ENCODE measurements at places on chromosomes 16 and 17.

DNA sequence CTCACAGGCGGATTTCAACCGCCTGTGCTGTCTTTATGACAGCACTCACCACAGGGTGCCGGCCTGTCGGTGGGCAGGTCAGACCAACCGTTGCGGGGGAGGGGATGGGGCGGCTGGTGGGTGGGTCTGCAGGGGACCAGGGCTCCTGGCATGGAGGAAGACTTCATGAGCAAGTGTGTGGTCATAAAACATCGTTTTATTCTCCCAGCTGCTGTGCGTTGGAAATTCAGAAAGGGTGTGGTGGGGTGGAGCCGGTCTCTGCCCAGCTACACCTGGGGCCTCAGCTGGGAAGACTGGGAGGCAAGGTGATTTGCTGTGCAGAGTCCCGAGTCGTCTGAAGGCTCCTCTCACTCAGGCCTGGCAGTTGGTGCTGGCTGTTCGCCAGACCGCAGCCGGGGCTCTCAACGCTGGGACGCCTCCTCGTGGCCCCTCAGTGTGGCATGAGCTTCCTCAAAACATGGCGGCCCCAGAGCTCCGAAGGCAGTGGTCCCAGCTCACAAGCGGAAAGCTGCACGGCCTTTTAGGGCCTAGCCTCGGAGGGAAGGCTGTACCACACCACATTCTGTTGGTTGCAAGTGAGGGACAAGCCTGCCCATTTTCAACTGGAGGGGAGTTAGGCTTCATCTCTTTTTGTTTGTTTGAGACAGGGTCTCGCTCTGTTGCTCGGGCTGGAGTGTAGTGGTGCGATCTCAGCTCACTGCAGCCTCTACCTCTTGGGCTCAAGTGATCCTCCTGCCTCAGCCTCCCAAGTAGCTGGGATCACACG lies 45.8 kb upstream of the GSE1 start:
- peak; percentile 79 for DNase-seq

DNA sequence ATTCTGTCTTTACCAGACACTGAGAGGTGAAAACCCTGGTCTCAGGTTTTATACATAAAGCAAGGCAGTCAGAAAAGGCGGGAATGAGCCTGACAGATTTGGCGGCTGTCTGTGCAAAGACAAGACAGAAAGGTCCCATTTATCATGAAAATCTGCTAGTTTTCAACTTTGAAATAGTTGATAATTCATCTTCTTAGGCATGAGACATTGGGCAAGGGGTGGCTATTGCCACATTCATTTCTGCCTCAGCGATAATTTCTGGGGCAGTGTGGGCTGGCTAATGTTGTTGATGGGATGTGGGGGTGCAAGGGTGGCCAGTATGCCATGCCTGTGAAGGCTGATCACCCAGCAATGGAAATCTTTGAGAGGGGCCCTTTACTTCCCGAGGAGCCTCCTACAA lies 173.8 kb upstream of the RPH3AL start:
- no peak for DNase-seq

DNA sequence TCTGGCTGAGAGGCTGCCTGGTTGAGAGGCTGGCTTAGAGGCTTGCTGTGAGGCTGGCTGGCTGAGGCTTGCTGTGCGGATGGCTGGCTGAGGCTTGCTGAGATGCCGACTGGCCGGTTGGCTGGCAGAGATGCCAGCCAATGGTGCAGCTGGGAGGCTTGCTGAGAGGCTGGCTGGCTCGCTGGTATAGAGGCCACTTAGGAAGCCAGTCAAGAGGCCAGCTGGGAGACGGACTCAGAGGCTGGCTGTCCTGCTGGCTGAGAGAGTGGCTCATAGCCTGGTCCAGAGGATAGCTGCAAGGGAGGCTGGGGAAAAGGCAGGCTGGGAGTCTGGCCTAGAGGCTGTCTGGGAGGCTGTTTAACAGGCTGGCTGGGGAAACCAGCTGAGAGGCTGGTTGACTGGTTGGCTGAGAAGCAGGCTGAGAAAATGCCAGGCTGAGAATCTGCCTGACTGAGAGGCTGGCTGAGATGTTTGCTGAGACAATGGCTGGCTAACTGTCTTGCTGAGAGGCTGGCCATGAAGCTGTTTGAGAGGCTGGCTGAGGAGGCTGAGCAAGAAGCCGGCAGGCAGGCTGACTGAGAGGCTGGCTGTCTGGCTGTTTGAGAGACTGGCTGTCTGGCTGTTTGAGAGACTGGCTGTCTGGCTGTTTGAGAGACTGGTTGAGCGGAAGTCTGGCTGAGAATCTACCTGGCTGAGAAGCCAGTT lies 37.5 kb upstream of the ACSM2B start:
- DNase-seq: no peak

GRCh38 chr17:17684906-17685774 lies 3.9 kb downstream of the RAI1 start:
- DNase-seq: no peak

DNA sequence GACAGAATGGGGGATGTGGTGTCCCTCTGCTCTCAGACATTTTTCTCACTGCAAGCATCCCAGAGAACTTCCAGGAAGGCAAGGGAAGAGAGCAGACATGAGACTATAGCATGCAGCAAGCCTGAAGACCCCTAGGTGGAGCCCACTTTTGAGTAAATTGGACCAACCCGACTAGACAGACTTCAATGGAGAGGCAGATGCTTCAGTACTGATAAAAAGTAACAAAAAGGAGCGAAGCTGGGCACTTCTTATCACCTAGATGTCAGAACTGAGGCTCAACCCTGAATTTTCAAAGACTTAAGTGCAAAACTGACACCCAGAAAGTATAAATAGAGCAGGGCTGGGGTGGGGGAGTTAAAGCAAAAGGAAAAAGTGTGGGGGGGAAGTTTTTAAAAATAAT lies 130.8 kb downstream of the PMP22 start:
- no peak for DNase-seq

DNA sequence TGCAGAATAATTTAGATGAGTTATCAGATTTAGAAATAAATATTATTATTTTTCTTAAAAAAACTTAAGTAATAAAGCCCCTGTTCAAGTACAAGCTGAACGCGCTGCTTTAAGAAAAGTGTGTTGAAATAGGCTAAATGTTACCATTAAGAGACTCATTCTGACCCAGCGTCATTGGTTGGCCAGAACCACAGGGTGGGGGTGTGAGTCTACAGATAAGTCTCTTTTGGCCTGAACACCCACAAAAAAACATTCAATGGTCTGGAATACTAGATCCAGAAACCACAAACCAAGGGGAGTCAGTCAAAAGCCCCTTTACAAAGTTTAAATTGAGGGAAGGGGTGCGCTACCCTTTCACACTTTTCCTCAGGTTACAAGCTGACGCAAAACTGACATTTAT lies 776.1 kb downstream of the KCNJ2 start:
- DNase-seq: peak; percentile 9

DNA sequence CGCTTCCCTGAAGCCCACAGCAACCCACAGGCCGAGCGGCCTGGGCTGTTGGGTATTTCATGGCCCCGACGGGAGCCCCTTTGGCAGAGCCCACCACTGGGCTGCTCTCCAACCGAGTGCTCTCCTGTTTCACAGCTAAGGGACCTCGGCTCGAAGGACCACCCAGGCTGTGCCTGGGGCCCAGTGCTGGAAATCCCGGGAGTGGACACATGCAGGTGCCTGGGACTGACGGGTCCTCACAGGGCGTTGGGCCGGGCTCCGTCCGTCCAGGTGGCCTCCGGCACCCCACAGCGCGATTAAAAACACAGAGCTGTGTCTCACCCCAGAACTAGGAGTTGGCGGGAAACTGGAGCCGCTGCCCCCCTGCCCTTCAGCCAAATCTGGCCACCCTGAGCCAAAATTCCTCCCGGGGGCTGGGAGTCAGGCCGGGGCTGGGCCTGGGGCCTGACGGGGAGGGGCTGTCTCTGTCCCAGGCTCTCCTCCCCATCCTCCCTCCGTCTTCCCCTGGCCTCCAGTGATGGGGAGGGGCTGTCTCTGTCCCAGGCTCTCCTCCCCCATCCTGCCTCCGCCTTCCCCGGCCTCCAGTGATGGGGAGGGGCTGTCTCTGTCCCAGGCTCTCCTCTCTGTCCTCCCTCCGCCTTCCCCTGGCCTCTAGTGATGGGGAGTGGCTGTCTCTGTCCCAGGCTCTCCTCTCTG lies 14.1 kb downstream of the UTS2R start:
- no peak for DNase-seq

- DNase-seq: peak; percentile 15
Measured at GRCh38 chr16:79212114-79212791, 388.3 kb downstream of the MAF start.

DNA sequence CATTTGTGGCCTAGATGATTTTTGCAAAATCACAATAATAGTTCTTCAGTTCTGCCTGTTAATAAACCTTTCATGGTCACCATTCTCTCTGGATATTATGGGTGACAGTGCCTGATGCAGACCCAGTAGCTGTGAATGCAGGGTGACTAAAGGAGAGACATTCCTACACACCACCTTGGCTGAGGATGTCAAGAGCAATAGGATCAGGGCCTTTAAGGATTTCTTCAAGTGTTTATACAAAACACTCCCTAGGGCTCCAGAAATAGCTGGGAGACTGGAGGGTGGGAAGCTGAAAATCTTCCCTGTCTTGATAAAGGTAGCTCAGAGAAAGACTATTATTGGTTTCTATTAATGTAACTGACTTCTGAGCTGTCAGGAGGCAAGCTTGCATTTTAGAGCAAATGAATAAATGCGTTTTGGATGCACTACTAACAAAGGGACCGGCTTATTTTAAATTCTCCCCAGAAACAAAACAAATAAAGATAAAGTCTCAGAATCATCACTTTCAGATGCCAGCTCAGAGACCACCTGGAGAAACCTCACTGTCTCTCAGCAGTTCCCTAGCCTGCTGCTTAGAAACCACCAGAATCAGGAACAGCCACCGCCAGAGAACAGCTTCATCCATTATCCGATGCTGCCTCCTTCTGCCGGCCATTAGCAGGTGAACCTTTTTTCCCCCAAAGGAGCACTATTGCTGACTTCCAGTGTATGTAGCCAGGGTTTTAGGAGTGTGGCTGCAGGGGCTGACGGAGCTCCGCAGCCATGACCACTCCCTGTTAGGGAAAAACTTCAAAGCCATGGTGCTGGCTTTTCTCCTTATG lies 171.4 kb upstream of the DYNLRB2 start:
- DNase-seq: peak; percentile 81

DNA sequence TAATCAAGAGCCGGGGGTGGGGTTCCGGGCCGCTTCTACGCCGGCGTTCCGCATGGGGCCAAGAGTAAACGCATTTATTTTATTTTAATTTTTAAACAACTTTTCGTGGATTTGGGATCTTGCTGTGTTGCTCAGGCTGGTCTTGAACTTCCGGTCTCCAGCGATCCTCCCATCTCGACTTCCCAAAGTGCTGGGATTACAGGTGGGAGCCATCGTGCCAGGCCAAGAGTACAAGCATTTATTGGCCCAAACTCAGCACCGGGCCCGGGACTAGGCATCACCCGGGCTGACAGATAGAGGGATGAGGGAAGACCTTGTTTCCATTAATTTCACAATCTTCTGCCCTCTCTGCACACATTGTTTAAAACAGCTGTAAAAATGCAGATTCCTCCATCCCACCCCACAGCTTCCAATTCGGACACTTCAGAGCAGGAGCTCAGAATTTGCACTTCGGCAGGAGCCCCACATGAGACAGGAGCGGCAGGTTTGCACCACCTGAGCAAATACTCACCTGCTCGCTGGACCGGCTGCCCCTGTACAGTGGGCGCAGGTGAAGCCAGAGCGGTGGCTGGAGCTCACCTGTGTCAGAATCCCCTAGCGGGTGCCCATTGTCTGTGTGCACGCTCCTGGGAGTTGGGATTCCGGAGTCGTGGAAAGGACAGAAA lies 663 bp upstream of the GINS2 start:
- peak; percentile 53 for DNase-seq

DNA sequence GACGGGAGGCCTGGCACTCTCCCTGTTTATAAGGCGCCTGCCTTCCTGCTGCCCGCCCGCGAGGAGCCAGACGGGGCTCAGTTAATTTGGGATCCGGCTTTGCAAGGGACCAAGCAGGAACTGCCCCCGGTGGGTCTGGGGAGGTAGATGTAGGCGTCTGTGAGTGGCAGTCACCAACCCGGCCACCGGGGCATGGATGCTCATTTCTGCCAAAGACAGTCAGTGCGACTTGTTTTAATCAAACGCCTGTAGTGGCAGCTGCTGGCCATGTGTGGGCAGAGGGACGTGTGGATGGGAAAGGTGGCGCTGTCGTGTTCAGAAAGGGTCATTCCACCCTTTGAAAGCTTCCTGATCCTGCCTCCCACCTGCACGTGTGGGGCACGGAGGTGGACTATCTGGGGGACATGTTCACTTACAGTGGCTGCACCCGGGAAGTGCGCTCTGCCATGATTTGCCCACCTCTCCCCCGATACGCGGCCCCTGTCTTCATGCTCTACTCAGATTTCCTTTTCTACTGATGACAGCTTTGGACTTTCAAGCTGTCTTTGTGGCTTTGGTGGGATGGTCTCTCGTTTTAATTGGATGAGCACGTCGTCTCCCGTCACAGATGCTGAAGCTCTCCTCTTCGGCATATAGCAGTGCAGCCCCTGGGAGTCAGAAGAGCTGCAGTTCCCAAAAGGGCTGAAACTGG lies 60.3 kb upstream of the CIBAR2 start:
- DNase-seq: peak; percentile 65

- peak; percentile 73 for DNase-seq
Measured at GRCh38 chr17:9308069-9308468, 267.6 kb downstream of the STX8 start.

DNA sequence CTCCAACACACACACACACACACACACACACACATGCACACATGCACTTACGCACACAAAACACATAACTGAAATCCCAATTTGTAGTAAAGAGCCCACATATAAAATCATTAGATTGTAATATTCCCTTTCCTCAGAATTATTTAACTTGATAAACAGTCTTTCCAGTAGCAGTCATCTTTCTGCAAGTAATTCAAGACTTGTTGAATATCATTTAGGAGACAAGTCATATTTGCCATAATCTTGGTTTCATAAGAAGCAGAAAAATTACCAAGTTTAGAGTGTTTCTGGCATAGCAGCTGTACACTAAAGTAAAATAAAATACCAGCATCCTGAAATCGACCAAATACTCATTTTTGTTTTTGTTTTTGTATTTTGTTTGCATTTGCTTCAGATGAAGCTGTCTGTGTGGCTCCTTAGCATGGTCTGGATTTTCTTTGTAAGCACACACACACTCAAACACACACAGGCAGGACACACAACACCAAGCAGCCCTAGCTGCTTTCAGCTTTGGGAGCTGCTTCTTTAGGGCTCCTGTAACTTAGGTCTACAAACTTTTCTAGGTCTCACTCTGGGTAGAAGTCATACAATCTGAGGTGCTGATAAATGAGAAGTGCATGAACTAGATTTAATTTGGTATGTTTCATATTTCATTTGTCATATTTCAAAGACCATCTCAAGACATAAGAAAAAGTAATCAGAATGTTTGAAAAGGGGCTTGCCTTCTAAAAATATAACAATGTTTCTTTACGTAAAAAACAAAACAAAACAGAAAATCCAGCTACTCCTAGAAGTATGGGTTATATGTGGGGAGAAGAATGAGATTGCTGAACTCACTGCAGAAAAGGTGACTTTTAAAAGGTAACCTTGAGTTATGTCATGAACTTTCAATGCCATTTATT lies 3.0 kb downstream of the SALL1 start:
- DNase-seq: no peak
